ENCODE measurements at places on chromosomes 4 and X.

DNA sequence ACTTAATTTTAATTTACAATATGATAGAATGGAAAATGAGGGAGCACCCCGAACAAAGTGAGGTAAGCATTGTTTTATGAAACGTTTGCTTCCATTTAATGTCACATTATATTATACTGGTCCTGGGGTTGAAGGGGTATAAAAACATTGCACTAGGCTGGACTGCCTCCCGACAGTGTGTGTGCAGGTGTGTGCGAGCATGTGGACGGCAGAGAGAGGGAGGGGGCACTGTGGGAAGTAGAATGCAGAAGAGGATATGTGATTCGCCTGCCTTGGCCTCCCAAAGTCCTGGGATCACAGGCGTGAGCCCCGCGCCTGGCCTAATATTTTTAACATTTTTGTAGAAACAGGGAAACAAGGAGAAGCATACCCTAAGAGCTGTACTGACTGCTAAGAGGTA is 36.0 kb downstream of the IRF2 start:
- DNase-seq = no peak

- DNase-seq = no peak
Measured at GRCh38 chr4:67635331-67635730, 65.6 kb downstream of the UBA6 start.

DNA sequence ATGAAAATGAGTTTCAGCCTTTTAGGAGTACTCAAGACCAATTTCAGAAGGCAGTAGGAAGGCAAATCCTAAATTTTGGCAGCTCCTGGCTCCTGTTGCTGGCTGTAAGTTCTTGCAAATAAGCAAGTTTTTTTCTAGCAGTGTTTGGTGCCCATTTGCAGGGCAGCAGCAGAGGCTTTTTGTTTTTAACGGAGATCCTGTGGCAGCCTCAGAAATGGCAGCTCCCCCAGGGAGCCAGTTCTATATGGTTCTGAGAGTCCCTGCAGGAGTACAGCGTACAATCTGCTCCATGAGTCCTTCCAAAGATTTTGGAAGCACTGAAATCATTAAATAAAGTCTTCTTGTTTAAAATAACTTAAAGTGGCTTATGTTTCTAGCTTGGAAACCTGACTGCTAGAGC is 171.9 kb downstream of the NDST4 start:
- no peak for DNase-seq

DNA sequence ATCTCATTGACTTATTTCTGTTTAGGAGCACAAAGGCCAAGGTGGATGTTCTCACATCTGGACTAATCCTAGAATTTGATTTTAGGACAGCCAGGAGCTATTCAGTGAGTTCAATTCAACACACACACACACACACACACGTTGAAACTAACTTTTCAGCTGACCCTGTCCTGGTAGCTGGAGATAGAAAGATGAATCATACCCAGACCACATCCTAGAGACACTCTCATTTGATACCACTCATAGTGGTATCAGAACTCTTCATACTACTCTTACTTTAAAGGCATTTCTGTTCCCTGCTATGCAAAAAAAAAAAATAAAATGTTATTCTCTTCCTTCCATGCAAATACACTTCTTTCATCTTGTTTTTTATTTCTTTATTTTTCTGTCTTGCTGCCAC is 36.7 kb downstream of the KLF8 start:
- DNase-seq = no peak

GRCh38 chr4:185390941-185391340 is 4.8 kb downstream of the LRP2BP start:
- no peak for DNase-seq

DNA sequence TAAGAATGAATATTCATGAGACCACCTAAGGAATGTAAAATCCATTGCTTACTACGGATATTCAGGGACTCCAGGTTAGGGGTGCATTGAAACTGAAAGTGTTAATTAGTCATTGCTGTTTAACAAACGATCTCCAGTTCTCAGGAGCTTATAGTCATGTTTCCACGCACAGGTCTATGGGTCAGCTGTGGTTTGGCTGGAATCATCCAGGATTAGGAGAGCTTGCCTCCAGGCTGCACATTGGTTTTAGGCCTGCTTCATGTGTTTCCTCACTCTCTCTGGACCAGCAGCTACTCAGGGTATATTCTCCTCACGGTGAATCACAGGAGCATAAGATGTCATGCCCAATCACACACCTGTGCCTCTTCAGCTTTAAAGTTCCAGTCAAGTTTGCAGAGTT is 98.9 kb downstream of the ATXN3L start:
- DNase-seq = no peak

DNA sequence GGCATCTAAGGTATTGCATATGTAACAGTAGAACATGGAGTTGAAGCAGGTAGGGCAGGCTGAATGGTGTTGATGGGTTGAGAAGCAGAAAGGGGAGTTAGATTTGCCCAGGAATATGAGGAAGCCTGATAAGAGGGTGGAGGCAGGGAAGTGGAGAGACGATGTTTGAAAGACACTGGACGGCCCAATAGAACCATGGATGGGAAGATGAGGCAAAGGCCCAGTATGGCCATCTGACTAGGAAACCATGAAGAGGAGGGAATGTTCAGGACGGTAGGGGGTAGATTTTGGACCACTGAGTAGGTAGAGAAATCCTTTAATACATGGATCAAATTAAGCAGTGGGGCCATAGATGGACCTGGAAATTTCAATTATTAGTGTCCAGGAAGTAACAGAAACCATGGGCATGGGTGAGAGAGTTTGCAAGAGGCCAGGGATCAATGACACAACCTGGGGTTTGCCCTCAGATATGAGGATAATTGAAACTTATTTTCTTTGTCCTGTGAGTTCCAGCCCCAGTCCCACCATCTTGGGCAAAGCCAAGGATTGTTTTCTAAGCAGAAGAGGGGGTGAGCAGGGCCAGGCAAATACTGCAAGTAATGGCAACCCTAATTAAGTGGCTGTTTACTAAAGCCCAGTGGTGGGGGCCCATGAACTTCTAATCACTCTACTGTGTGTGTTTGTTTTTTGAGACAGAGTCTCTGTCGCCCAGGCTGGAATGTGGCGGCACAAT is 2.5 kb upstream of the USP11 start:
- DNase-seq = no peak

- DNase-seq = no peak
Measured at GRCh38 chrX:76183289-76184049, 10.6 kb downstream of the PBDC1 start.

GRCh38 chr4:4685810-4686795 is 144.3 kb upstream of the STX18 start:
- DNase-seq = no peak

DNA sequence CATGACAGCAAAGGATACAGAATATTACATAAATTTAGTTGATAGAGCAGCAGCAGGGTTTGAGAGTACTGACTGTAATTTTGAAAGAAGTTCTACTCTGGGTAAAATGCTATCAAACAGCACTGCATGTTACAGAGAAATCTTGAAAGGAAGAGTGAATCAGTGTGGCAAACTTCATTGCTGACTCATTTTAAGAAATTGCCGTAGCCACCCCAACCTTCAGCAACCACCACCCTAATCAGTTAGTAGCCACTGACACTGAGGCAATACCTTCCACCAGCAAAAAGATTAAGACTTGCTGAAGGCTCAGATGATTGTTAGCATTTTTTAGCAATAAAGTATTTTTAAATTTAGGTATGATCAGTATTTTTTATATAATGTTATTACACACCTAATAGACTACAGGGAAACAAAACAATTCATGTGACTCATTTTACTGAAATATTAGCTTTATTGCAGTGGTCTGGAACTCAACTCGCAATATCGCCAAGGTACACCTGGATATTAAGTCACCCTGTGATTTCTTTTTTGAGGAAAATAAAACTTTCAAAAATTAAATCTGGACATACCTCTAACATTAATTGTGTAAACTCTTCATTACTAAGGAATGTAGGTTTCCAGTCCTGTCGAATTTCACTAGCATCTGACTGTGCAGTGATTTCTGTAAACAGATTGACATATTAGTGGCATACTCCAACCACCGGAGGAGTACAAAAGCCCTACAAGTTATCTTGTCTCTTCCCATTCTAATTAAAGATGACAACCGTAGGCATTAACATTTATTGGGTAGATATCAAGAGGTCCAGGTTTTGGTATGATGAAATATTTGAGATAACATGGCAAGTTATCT is 71.1 kb downstream of the CLOCK start:
- no peak for DNase-seq

DNA sequence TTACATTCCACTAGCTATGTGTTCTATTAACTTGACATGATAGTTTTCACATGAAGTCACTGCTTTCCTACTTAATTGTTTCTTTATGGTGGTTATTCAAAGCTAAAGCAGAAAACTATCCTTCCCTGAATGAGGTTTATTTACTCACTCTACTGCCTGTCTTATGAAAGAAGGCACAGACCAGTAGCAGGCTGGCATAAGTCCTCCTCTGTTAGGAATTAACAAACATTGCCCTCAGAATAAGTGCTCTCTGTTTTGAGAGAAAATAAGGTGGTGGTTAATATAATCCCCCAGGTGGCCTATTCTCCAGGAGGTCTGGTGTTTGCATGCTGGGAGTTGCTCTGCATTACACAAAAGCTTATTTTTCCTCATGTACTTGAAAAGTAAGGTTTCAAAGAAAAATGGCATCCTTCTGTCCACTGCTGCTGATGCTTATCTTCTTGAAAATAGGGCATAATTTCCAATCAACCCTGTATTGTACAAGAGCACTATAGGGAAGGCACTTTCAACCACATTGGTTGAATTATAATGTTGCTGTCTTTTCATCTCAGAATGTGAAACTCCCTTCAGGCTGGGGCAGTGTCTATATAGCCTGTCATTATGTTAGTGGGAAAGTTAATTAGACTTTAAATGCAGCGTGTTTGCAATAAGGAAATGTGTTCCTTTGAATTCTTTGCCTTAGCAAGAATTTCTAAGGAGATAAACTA is 119.7 kb upstream of the TBC1D9 start:
- no peak for DNase-seq

DNA sequence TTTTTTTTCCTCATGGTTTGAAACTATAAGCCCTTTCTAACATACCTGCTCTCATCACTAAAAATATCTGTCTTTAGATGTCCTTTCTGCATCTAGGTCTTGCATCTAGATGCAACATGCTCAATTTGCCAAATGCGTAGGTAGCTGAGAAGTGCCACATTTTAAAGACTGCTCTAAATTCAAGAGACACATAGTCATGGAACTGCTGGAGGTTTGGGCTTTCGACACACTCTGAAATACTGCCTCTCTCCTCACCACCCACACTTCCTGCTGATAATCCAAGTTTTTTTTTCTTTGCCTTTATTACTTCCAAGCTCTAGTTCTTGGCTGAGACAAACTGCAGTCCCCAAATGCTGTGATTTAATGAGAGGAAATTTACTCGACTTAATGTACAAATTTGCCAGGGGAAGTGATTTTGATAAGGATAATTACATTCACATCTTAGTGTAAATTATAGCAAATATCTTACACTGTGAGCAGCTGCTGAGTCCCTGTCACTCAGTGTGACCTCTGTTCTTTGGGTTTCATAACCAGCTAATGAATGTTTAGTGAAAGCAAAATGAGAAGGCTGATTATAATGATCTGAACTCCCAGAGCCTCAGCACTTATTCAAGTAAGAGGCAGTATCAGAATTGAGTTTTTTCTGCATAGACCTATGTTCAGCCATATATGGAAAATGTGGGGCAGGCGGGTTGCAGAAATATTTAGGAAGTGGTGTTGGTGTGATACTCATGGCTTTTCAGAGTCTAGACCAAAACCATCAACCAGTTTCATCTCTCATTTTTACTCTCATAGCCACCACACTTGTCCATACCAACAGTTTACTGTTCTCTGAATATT is 31.3 kb downstream of the DRD5 start:
- no peak for DNase-seq

- no peak for DNase-seq
Measured at GRCh38 chr4:168291242-168291641, 27.3 kb downstream of the DDX60 start.

DNA sequence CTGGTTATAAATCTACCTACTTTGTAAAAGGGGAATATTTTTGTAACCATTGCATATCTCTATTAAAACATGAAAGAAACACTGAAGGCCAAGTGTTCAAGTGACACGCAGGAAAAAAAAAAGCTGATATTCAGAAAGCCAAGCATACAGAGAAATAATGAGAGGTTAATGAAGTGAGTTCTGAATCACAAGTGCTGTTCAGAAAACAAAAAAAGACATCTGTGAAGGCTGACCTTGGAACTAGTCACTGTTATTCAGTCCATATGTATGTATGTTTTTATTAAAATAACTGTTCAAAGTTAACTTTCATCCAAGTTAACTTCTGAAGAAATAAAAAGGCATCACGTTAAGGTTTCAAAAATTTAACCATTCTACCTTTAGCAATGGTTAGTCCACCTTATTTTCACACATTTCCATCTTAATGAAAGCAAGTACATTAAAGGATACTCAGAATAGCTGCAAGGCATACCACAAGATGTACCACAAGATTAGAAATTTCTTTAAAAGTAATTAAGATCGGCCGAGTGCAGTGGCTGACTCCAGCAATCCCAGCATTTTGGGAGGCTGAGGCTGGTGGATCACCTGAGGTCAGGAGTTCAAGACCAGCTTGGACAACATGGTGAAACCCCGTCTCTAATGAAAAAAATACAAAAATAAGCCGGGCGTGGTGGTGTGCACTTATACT is 31.4 kb downstream of the SH3RF1 start:
- no peak for DNase-seq

DNA sequence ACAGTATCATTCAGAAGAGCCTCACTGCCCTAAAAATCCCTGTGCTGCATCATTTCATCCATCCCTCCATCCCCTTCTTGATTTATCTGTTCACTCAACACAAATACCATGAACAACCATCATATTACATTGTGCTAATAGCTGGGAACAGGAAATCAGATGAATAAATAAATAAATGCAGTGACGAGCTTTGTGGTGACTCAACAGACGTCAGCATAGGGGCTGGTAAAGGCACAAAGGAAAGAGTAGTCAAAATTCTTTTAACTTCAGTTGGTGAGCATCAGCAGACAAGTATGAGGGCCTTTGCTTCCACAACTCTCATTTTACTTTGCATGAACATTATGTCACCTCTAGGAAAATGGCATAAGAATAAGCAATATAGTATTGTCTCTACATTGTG is 65.5 kb downstream of the EDNRA start:
- no peak for DNase-seq

DNA sequence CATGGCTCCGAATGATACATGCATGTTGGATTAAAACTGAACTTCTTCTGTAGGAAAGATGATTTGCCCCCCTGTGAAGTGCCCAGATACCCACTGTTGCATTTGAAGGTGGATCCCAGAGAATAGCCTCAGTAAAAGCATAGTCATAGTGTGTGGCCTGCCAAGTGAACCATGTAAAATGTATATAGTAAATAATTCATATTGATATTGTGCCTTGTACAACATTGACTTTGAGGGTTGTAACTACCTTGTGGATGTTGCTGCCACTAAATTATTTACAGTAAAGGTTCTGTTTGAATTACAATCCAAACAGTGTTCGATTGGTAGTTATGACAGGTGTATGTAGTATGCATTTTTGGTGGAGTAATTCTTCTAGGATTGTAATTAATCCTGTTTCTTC is 19.2 kb downstream of the TMEM131L start:
- no peak for DNase-seq

Measured in tibial nerve (tissue), 4 donors.